ENCODE measurements at places on chromosomes 7 and 10. TPM values are rescaled to one million over a fixed set of nuclear protein-coding genes. Genes with fewer than 3 reads are reported as not detected.

- H3K27me3 ChIP-seq: no peaks in the 10 kb centered on the region
- no peak for DNase-seq
- no peaks in the 10 kb centered on the region for H3K36me3 ChIP-seq
- no peaks in the 10 kb centered on the region for H3K4me1 ChIP-seq
Observed at GRCh38 chr10:65419629-65420028, 1506.2 kb upstream of the LRRTM3 start.

- no peaks in the 10 kb centered on the region for H3K4me1 ChIP-seq
Observed at GRCh38 chr7:54811846-54812254, 52.8 kb upstream of the SEC61G start.

DNA sequence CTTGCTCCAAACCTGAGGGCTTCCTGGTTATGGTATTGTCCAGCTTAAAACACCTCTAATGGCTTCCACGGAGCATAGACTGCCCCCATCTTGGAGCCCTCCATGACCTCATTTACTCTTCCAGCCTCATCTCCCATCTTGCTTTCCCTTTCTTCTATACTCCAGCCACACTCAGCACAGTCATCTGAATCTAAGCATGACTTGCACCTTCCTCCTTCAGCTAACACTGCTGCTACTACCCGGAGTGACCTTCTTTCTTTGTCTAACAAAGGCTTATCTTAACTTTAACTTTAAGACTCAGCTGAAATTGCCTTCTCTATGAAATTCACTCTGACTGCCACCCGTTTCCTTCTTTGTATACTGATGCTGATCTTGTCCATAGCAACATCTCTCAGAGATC lies 135.1 kb downstream of the FAM107B start:
- H3K36me3 ChIP-seq: no peaks in the 10 kb centered on the region
- H3K27ac ChIP-seq: no peak overlapping the region
- DNase-seq: no peak
- H3K4me1 ChIP-seq: peaks cover 3% of the 10 kb centered on the region
- no peak overlapping the region for H3K4me3 ChIP-seq

GRCh38 chr10:48802611-48803071 lies 118.0 kb downstream of the WDFY4 start:
- no peak overlapping the region for H3K27ac ChIP-seq
- H3K36me3 ChIP-seq: peaks cover 2% of the 10 kb centered on the region
- no peak for DNase-seq
- peaks cover 4% of the 10 kb centered on the region for H3K4me1 ChIP-seq

CYCS gene
- 141 TPM for total RNA-seq

AKR1D1 gene
- not detected for total RNA-seq

DNA sequence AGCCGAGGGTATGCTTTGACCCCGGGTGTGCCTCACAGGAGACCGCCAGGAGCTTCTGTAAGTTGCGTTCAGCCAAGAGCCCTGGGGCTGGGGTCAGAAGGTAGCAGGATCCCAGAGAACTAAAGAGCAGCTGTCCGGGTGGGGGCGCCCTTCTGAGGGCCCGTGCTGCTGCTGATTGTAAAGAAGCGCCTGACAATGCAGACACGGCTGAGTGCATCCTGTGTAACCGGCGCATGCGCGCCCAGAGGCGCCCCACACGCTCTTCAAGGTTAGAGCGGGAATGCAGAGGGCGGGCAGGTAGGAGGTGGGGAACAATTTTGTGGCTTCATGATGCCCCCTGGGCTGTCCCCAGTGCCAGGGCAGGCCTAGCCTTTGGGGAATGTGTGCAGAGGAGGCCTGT lies 210.2 kb upstream of the CTBP2 start:
- no peak overlapping the region for H3K4me3 ChIP-seq
- H3K36me3 ChIP-seq: no peaks in the 10 kb centered on the region
- DNase-seq: no peak
- H3K4me1 ChIP-seq: no peaks in the 10 kb centered on the region
- no peak overlapping the region for H3K27ac ChIP-seq

DNA sequence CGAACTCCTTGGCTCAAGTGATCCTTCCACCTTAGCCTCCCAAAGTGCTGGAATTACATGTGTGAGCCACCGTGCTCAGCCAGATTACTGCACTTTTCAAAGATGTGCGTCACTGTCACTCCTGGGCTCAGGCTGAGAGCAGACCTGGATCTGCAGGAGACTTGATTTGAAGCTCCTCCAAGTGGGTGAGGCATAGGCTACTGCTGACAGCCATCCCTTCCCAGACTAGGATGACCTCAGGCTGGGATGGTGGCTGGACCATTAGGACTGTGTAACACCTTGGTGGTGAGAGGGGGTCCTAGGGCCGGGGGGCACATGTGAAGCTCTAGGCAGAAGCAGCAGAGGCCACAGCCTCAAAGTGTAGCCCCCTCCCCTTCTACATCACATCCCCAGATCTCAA lies 8.2 kb upstream of the SRRM3 start:
- no peaks in the 10 kb centered on the region for H3K4me1 ChIP-seq
- H3K4me3 ChIP-seq: no peak overlapping the region
- H3K27me3 ChIP-seq: peaks cover 27% of the 10 kb centered on the region
- H3K27ac ChIP-seq: no peak overlapping the region
- no peak for DNase-seq

DNA sequence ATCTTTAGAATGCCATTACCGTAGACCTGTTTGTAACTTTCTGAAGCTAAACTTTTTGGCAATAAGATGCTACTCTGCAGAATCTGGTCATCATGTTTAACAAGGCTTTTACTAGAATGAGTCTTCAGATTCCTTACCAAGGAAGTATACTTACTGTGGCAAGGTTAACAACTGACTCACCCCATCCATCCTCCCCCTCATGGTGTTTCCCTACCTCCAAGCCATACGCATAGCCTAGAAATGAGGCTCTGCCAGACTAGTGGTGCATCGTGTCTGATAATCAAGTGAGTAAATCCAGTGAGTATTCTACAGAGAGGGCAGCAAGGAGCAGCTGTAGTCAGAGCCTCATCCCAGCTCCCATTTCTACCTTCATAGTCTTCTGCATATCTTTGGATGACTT lies 223.6 kb downstream of the IPMK start:
- no peaks in the 10 kb centered on the region for H3K36me3 ChIP-seq
- no peak overlapping the region for H3K4me3 ChIP-seq
- H3K27ac ChIP-seq: no peak overlapping the region
- no peaks in the 10 kb centered on the region for H3K27me3 ChIP-seq
- no peaks in the 10 kb centered on the region for H3K4me1 ChIP-seq
- no peak for DNase-seq

DNA sequence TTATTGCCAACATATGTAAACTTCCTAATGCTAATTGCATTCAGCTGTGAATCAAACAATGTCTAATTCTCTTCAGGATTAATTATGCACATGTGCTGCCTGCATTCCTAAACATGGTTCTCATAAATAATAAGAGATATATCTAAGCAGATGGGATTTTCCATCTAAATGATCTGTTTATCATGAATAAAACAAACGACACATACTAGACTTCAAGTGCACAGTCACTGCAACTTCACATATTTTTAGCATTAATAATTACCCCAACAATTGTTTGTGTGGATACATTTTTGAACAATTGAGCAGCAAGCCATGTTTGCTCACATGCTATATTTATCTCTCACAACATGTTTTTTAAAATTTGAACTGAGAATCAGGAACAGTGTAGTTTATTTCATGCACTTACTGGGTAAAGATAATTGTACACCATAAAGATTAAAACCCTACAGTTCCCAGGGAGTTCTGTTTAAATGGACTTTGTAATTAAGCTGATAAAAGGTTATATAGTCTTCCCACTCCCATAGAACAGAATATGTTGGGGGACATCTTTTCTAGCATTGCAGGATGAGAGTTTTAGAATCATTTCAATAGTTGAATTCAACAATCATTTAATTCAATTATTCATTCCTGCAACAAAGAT lies 378.5 kb downstream of the MDFIC start:
- H3K27me3 ChIP-seq: no peaks in the 10 kb centered on the region
- DNase-seq: no peak
- H3K27ac ChIP-seq: no peak overlapping the region
- no peaks in the 10 kb centered on the region for H3K4me1 ChIP-seq

RPEL1 gene
- total RNA-seq: not detected

GNG11 gene
- total RNA-seq: 0.85 TPM

GRCh38 chr10:128550045-128550444 lies 423.8 kb upstream of the MKI67 start:
- H3K27me3 ChIP-seq: peaks cover 3% of the 10 kb centered on the region
- H3K36me3 ChIP-seq: no peaks in the 10 kb centered on the region
- no peaks in the 10 kb centered on the region for H3K4me1 ChIP-seq
- no peak overlapping the region for H3K27ac ChIP-seq
- no peak overlapping the region for H3K4me3 ChIP-seq

STK32C gene
- total RNA-seq: 7.1 TPM

- no peaks in the 10 kb centered on the region for H3K27me3 ChIP-seq
- DNase-seq: no peak
- peak overlapping the region; percentile 100 for H3K27ac ChIP-seq
- H3K36me3 ChIP-seq: peaks cover 1% of the 10 kb centered on the region
- peak overlapping the region; percentile 91 for H3K4me3 ChIP-seq
- H3K4me1 ChIP-seq: peaks cover 91% of the 10 kb centered on the region
Observed at GRCh38 chr7:142808461-142808801, 37.7 kb downstream of the PRSS2 start.

DNA sequence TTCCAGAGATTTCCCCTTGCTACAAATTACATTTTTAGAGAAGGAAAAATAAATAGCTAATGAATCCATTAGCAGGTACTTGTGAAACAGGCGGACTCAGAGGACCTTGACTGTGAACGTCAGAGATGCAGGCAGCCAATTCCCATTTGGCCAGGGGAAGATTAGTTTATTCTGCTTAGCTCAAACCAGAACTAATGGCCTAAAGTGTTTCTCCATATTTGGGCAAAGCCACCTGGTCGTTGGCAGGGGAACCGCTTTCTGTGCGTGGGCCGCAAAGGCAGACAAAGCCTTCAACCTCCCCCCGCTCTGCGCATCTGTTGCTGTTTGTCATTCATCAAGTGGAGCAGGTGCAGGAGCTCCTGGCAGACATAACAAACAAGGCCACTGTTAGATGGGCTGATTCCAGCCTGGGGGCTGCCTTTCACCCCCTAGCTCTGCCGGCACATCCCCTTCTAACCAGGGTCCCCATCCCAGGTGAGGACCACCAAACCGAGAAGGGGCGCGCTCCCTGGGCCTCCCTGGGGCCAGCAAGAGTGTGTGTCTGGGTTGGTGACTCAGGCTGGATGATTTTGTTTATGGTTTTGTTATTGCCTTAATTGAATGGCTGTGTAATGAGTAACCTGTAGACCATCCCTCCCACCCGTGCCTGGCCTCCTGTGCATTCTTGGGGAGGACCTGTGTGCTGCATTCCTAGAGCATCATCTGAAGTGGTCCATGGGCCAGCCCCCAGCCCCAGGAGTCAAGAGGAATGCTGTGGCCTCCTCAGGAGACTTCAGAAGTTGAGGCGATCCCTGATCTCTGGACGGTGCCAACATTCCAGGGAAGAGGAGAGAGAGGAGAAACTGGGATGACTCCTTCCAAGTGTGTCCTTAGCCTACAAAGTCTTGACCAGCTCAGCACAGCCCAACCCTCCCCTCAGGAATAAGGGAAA lies 14.5 kb upstream of the CPA1 start:
- H3K27ac ChIP-seq: peak overlapping the region; percentile 51
- H3K36me3 ChIP-seq: no peaks in the 10 kb centered on the region
- H3K27me3 ChIP-seq: peaks cover 6% of the 10 kb centered on the region
- peak overlapping the region; percentile 84 for H3K4me3 ChIP-seq
- no peak for DNase-seq

- H3K4me1 ChIP-seq: peaks cover 2% of the 10 kb centered on the region
- H3K36me3 ChIP-seq: peaks cover 3% of the 10 kb centered on the region
- DNase-seq: no peak
- H3K27ac ChIP-seq: no peak overlapping the region
- H3K4me3 ChIP-seq: no peak overlapping the region
Observed at GRCh38 chr10:95245425-95246055, 45.3 kb downstream of the PDLIM1 start.

C10orf105 gene
- total RNA-seq: 0.31 TPM

DYDC2 gene
- total RNA-seq: not detected

FBXL13 gene
- 1.4 TPM for total RNA-seq

DNA sequence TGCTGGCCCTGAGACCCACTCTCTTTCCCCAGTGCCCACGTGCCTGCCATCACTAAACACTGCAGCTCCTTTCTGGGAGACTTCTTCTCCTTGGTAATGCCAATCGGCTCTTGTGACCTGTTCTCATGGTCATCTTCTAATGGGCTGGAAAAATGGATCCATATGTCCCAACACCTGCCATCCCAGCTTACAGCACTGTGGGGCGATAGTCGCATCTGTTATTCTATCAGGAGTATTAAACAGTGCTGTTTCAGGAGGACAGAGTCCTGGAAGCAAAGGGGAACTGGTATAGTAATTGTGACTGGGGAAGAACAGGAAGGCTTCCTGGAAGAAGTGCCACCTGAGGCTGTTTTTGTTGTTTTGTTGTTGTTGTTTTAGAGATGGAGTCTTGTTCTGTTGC lies 411.2 kb downstream of the GLRX3 start:
- H3K4me3 ChIP-seq: no peak overlapping the region
- H3K36me3 ChIP-seq: no peaks in the 10 kb centered on the region
- H3K27ac ChIP-seq: no peak overlapping the region
- H3K4me1 ChIP-seq: no peaks in the 10 kb centered on the region
- no peak for DNase-seq
- peaks cover 34% of the 10 kb centered on the region for H3K27me3 ChIP-seq

DNA sequence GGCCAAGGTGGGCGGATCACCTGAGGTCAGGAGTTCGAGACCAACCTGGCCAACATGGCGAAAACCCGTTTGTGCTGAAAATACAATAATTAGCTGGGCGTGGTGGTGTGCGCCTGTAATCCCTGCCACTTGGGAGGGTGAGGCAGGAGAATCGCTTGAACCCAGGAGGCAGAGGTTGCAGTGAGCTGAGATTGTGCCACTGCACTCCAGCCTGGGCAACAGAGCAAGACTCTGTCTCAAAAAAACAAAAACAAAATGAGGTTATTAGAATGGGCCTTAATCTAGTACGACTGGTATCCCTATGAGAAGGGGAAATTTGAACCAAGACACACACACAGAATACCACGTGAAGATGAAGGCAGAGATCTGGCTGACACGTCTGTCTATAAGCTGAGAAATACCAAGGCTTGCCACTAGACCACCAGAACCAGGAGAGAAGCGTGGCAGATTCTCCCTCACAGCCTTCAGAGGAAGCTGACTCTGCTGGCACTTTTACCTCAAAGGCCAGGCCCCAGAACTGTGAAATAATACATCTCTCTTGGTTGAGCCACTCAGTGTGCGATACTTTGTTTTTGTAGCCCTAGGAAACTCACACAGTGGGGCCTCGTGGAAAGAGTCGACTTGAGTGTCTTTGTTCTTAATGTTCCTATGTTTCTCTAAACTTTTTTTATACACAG lies 59.6 kb downstream of the TMEM209 start:
- H3K4me3 ChIP-seq: no peak overlapping the region
- H3K4me1 ChIP-seq: peaks cover 8% of the 10 kb centered on the region
- H3K27me3 ChIP-seq: no peaks in the 10 kb centered on the region
- no peak for DNase-seq
- no peak overlapping the region for H3K27ac ChIP-seq

DNA sequence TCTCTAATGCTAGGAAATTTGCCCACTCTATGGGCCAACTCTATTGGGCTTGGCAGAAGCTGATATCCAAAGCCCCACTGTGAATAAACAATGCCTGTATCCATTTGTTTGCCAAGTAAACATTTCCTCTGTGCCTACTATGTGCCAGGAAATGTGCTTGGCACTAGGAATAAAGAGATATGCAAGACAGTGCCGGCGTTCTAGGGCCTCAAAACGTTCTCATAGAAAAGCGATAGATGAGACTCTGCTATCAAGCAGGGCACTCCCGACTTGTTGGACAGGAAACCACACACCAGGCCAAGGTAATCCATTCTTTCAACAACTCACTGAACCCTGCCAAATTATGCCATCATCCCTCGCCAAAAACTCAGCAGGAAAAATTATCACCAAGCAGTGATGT lies 196.7 kb downstream of the IPMK start:
- peaks cover 5% of the 10 kb centered on the region for H3K36me3 ChIP-seq
- H3K27ac ChIP-seq: no peak overlapping the region
- no peak for DNase-seq
- no peak overlapping the region for H3K4me3 ChIP-seq
- no peaks in the 10 kb centered on the region for H3K4me1 ChIP-seq
- H3K27me3 ChIP-seq: peaks cover 45% of the 10 kb centered on the region
